ENCODE measurements at places on chromosomes 7 and 10.
A peak's percentile ranks its signal among the peaks of the same experiment; 100 is the strongest.

- no peak for DNase-seq
These were observed 390.3 kb upstream of the PCDH15 start for GRCh38 chr10:55191236-55191860.

DNA sequence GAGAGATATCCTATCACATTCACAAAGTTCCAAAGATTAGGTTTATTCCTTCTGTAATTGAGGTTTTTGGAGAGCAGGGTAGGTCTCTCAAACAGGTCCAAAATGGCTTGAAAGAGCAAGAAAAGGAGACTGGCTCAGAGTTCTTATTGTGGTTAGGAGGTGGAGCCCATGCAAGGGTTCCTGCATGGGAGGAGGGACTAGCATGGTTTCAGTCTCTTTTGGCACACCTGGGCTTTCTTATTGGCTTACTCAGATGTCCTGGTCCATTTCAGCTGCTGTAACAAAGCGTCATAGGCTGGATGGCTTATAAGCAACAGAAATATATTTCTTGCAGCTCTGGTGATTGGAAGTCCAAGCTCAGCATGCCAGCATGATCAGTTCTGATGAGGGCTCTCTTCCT lies 493.1 kb downstream of the REEP3 start:
- DNase-seq, result no peak

DNA sequence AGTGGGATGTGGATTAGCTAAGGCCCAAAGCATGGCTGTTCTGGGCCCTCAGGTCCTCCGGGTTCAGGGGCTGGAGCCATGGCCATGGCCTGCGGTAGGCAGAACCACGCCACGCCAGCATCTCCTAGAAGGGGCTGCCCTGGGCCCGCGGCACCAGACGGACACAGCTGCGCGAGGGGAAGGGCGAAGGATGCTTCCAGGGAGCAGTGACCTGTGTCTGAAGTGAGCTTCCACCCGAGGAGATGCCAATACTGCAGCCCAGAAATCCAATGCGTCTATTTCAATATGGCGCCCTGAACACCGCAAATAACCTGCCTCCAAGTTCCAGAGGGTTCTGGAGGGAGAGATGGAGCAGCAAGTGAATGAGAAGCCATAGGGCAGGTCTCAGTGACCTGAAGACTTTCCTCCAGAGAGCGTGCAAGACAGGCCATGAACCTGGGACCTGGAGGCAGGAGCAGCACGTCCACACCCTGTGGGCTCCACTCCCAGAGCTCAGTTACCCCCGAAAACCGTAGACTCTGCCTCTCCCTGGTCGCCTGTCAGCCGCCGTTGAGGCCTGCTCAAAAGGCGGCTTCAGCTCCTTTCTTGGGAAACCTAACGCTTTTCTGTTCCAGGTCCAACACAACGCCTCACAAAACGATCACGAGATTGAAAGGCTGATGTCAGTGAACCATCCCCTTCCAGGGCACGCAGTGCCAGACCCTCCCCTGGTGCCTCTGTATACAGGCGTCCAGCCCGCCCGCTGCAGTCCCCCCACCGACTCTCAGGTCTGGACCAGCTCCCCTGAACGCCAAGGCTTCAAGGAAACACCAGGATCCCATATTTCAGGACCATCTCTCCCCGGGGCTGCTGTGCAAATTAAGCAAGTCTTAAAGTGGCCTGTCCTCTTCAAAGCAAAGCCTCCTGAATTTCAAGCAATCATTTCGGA lies 37.4 kb downstream of the AMZ1 start:
- no peak for DNase-seq

DNA sequence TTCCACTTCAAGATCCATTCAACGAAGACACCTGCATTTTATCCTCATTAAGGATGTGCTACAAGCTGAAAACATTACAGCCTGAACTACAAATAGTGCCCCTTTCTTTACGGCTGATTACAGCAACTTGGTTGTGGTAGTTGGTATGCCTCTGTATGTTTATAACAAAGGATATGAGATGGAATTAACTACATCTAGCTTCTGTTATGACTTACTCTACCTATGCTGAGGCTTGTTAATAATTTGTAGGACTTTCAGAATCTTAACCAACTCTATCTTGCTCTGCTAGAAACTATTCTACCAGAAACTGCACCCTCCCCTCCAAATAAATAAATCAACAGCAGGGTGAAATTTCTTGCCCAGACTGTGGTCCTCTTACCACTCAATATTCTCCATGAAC lies 448.1 kb downstream of the GRM8 start:
- no peak for DNase-seq

DNA sequence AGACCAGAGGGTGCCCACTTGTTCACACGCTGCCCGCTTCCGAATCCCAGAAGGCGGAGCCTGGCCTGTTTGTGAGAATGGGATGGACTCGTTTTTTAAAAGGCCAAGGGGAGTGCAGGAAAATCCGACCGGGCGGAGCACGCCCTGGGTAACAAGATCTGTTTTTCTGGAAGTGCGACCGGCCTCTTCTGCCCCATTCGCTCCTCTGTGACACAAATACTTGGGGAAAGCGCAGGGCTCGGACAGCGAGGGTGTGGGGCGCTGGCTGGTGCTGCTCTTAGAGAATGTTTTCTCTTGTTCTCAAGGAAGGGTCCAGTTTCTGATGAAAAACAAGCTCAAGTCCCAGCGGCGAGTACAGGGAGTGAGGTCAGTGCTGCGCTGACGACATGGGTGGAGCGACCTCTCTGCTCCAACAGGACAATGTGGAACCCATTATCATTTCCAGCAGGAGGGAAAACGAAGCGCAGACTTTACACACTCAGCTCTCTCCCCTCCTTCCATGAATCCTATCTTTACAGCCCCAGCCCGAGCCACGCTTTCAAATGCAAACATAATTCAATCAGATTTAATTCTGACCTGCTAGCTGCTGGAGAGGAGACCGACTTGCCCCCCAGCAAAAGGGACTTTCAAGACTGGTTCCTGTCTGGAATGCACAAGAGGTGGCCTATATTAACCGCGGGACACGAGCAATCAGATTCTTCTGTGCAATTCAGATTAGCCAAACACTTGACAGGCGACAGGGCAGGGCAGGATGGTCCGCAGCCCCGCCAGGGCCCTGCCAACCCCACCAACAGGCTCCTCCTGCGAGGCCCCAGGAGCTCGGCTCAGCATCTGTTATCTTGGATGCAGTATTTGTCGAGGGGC lies 1.1 kb downstream of the RADIL start:
- peak; percentile 77 for DNase-seq

DNA sequence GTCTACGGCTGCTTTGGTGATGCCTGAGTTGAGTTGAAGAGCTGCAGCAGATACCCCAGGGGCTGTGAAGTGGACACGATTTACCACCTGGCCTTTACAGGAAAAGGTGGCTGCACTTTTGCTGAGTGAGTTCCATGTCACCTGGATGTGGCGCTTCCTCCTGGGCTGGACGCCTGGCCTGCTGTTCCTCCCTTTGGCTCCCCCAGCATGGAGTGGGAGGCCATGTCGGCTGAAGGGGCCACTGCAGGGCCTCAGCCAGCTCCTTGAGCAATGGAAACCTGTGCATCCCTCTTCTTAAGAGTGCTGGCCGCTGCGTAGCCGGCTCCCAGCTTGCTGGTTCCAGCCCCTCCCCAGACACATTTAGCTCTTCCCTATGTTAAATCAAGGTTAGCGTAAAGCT lies 221.0 kb downstream of the GLRX3 start:
- DNase-seq, result no peak

DNA sequence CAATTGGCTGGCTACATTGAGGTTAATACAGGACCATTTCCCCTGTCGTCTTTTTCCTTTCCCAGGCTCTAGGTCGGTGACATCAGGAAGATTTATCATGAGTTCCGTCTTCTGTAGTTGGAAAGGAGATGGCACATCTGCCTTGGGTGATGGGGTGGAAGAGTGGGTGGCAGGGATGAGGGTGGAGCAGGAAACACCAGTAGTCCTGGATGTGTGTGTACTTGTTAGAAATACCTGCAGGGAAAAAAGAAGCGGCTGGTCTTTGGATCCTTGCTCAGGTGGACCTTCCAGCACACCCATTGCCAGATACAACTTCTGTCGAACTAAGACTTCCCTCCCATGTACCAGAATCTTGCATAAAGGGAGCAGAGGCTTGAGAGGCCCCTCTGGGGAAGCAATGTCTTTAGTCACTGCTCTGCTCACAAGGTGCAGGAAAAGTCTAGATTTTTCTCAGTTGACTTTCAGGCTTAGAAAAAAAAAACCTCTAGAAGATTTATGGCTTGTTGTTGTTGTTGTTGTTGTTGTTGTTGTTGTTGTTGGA lies 516.8 kb upstream of the GALNT17 start:
- no peak for DNase-seq

DNA sequence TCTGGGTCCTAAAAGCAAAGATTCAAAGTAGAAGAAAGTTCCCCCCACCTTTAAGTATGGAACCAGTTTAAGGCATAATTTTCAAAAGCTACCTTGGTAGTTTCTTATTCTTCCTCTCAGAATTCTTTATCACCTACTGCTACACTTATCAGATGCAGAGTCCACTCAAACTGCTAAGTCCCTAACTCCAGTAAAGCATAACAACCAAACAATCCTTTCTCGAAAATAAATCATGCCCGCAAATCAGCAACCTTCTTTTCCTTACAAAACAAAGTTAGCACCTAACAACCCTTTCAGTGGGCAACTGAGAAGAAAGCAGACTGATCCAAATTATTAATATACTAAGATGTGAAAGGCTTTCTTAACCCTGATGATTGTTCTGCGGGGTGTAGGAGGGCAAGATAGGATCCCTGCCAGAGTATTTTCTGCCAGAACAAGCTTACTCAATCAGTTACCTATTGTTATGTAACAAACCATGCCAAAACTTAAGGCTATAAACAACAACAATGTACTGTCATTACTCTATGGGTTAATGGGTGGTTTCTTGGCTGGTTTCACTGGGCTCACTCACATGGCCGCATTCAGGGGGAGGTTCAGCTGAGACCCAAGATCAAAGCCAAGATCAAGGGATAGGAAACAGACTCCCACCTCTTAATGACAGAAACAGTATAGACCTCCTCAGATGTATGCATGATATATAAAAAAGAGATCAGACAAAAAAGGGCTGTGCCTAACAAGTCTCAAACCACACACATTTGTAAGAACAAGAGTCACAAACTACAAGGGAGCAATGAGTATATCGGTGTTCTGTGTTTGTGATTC lies 42.0 kb downstream of the CCDC6 start:
- no peak for DNase-seq
